HCT116 (cell line): ENCODE measurements at places on chromosomes 4 and X.
A peak's percentile ranks its signal among the peaks of the same experiment; 100 is the strongest.

DNA sequence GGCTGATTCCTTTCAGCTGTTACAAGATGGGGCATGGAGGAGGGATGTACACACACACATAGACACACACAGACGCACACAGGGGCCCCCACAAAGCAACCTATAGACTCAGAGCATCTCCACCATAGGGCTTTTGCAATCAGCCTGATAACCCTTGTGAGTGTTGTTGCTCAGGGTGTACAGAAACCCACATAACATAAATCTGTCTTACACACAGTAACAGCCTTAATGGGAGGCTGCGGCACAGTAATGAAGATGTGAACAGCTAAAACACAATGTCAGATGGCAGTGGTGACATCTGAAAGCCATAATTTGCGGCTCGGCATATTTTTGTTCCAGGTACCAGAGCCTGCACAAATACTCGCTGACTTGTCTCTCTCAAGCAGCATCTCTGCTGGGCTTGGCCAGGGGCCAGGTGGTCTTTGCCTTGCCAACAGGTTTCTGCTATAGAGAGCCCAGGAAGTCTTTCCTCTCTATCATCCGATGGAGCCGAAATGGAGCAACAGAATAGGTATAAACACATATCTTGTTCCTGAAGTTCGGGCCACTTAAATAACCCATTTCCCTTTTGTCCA is 357.2 kb upstream of the GATB start:
- H3K27me3 ChIP-seq = no peaks in the 10 kb centered on the region
- DNase-seq = no peak
- H3K27ac ChIP-seq = no peak overlapping the region
- H3K4me3 ChIP-seq = no peak overlapping the region
- no peaks in the 10 kb centered on the region for H3K36me3 ChIP-seq

GRCh38 chrX:130090364-130090763 is 19.9 kb downstream of the ELF4 start:
- DNase-seq = no peak
- H3K36me3 ChIP-seq = no peaks in the 10 kb centered on the region
- H3K4me1 ChIP-seq = no peaks in the 10 kb centered on the region
- H3K27ac ChIP-seq = no peak overlapping the region
- no peak overlapping the region for H3K4me3 ChIP-seq
- no peaks in the 10 kb centered on the region for H3K27me3 ChIP-seq

DNA sequence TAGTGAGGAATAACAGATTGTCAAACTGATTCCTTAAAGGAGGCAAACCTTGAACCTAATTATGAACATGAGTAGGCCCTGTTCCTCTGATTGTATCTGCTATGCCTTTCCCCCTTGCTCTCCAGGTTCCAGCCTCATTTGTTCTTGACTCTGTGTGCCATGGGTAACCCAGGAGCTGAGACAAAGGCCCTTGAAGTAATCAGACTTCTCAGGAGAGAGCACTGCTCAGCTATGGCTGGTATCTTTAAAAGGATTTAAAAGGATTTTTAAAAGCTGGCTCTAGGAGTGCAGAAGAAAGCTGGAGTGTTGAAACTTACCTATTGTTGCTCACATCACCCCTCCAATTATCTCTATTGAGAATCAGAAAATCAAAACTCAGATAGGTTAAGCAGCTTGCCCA is 1565.5 kb upstream of the AGA start:
- H3K4me3 ChIP-seq = no peak overlapping the region
- no peak for DNase-seq
- no peaks in the 10 kb centered on the region for H3K27me3 ChIP-seq

DNA sequence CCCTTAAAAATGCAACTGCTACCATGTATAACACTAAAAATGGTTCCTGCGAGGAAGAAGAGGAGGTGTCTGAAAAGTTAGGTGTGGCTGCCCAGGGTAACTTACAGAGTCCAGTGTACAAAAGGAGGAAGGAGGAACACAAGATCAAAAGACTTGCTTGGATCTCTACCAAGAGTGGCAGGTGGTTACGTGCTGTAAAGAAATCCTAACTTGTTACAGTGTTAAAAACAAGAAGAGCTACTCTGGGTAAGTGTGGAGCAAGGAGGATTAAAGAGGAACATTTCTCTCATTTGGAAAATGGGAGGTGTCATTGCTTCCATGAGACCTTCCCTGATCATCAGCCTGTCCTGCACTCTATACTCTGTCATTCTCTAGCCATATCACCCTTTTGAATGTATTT is 242.0 kb downstream of the PTTG2 start:
- H3K4me1 ChIP-seq = no peaks in the 10 kb centered on the region
- no peak overlapping the region for H3K27ac ChIP-seq
- no peak for DNase-seq
- no peaks in the 10 kb centered on the region for H3K27me3 ChIP-seq

DNA sequence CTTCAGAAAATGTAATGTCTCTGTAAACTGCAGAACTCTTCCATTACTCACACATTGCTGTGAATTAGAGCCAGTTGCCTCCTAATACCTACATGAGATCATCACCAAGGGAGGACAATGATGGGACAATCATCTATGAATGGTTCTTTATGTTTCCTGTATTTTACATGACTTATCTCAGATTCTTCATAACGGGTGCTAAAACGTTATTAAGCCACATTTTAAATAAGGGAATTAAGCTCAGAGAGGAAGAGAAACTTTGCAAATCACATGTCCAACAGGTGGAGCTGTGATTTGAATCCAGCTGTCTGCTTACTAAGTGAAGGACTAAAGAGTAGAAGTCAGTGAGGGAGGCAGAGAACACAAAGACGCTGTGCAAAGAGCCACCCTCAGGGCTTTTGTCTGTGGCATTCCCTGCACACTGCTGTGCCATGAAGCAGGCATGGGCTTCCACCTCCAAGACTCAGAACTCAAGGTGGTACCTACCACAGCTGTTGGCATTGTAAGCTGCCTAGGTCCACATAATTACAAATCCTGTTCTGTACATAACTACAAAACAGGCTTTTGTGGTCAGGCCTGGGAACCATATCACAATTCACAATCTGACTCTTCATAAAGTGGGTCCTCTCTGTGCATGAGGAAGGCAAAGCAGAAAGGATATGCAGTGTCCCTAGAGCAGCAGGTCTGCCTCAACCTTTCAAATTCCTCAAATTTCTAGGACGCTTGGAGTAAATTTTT is 12.8 kb downstream of the TBC1D9 start:
- H3K4me1 ChIP-seq = peaks cover 4% of the 10 kb centered on the region; the same call in 1 of the 2 replicates
- no peak overlapping the region for H3K4me3 ChIP-seq
- H3K27me3 ChIP-seq = no peaks in the 10 kb centered on the region
- no peaks in the 10 kb centered on the region for H3K36me3 ChIP-seq
- no peak overlapping the region for H3K27ac ChIP-seq

DNA sequence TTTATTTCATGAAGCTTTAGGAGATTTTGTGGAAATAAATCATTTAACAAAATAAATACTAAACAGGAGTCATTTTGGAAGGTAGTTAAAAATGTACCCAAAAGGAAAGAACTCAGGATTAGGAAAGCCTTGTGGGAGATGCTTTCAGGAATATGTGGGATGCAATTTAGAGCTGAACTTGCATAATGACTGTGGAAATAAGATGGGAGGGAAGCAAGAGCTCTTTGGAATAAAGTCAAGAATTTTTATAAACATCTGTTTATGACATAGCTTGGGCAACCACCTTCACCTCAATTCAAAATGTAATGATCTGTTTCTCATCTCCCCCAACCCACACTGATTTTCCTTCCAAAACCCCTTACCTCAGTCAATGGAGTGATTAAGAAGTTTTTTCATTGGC is 623.8 kb downstream of the FAT4 start:
- no peak overlapping the region for H3K27ac ChIP-seq
- no peak overlapping the region for H3K4me3 ChIP-seq
- no peaks in the 10 kb centered on the region for H3K36me3 ChIP-seq
- H3K27me3 ChIP-seq = no peaks in the 10 kb centered on the region
- no peaks in the 10 kb centered on the region for H3K4me1 ChIP-seq
- DNase-seq = no peak

GRCh38 chrX:137896123-137896522 is 330.2 kb downstream of the ZIC3 start:
- no peaks in the 10 kb centered on the region for H3K36me3 ChIP-seq
- DNase-seq = no peak
- H3K4me1 ChIP-seq = no peaks in the 10 kb centered on the region
- no peaks in the 10 kb centered on the region for H3K27me3 ChIP-seq
- H3K4me3 ChIP-seq = no peak overlapping the region

GRCh38 chr4:184163813-184164212 is 53.9 kb downstream of the ENPP6 start:
- no peak overlapping the region for H3K4me3 ChIP-seq
- H3K4me1 ChIP-seq = no peaks in the 10 kb centered on the region
- no peak for DNase-seq
- peaks cover 5% of the 10 kb centered on the region; the same call in 1 of the 2 replicates for H3K27me3 ChIP-seq
- H3K36me3 ChIP-seq = no peaks in the 10 kb centered on the region

DNA sequence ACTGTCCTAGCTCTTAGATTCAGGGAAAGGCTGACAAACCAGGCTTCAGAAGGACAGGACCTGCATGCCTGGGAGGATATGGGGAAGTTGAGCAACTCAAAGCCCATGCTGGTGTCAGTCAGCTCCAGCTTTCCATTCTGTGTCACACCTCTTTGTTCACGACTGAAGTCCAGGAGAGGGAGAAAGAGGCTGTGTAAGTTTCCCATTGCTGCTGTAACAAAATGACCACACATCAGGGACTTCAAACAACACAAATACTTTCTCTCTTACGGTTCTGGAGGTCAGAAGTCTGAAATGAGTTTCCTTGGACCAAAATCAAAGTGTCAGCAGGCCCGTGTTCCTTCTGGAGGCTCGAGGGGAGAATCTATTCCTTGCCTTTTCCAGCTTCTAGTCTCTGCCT is 50.6 kb upstream of the STX18 start:
- H3K27me3 ChIP-seq = no peaks in the 10 kb centered on the region
- no peak for DNase-seq
- no peak overlapping the region for H3K27ac ChIP-seq
- H3K4me1 ChIP-seq = no peaks in the 10 kb centered on the region; the same call in 1 of the 2 replicates

- H3K4me3 ChIP-seq = no peak overlapping the region
- no peak for DNase-seq
- H3K4me1 ChIP-seq = no peaks in the 10 kb centered on the region
- H3K27me3 ChIP-seq = no peaks in the 10 kb centered on the region
Observed at GRCh38 chr4:157832596-157832995, 340.2 kb downstream of the GASK1B start.

GRCh38 chr4:4805887-4806286 is 53.6 kb upstream of the MSX1 start:
- H3K4me3 ChIP-seq = no peak overlapping the region
- no peak for DNase-seq
- H3K27ac ChIP-seq = no peak overlapping the region
- no peaks in the 10 kb centered on the region for H3K36me3 ChIP-seq

- no peaks in the 10 kb centered on the region for H3K36me3 ChIP-seq
- no peak overlapping the region for H3K27ac ChIP-seq
- DNase-seq = no peak
- H3K27me3 ChIP-seq = peaks cover 29% of the 10 kb centered on the region
- no peaks in the 10 kb centered on the region for H3K4me1 ChIP-seq
Observed at GRCh38 chr4:181502611-181503010, 740.6 kb upstream of the TENM3 start.

DNA sequence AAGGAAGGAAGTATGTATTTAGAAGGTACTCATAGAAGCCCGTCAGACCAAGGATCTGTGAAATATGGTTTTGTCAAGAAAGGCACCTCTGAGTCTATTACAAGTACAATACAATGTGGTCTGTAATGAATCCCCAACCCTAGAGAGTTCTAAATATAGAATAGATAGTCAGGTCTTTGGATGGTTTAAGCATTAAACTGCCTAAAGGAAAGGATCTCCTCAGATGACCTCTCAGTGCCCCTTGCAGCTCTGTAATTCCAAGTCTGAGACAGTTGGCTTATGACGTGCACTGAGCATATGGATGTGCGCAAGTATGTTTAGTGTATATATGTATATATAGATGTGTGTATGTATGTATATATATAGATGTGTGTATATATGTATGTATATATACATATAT is 62.0 kb downstream of the CCSER1 start:
- H3K27ac ChIP-seq = no peak overlapping the region
- no peaks in the 10 kb centered on the region for H3K36me3 ChIP-seq
- H3K4me3 ChIP-seq = no peak overlapping the region
- peaks cover 3% of the 10 kb centered on the region; the same call in 1 of the 2 replicates for H3K4me1 ChIP-seq
- no peak for DNase-seq

GRCh38 chrX:115564243-115564642 is 3.3 kb downstream of the PLS3 start:
- no peaks in the 10 kb centered on the region for H3K27me3 ChIP-seq
- H3K27ac ChIP-seq = no peak overlapping the region
- no peaks in the 10 kb centered on the region for H3K36me3 ChIP-seq
- no peak overlapping the region for H3K4me3 ChIP-seq
- H3K4me1 ChIP-seq = peaks cover 13% of the 10 kb centered on the region

DNA sequence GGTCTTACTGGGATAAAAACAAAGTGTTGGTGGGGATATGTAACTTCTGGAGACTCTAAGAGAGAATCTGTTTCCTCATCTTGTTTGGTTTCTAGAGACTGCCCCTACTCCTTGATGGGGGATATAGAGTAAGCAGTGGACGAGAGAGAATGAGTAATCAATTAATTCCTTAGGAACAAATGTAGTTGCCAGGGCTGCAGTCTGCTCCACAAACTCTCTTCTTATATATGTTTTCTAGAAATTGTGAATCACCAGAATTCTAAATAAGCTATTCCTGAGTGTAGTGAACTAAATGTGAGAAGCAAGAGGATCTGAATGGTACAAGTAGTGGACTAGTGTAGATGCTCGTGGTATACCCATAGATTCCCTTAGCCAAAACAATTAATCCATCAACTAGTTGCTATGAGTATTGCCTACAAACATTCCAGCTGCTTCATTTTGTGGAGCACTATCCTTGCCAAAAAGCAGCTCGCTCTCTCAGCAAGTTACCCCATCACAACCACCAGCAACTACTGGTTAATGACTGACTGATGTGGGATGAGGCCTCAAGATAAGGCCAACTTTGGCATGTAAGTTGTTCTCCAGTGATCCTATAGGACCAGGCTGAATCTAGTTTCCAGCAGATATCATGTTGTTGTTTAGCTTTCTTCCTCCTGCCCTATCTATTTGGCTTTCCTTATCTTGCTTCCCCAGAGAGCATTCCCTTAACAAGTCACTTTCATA is 273.0 kb downstream of the SLC7A11 start:
- no peak overlapping the region for H3K4me3 ChIP-seq
- H3K27ac ChIP-seq = no peak overlapping the region
- no peaks in the 10 kb centered on the region for H3K27me3 ChIP-seq
- H3K4me1 ChIP-seq = no peaks in the 10 kb centered on the region
- no peaks in the 10 kb centered on the region for H3K36me3 ChIP-seq
- DNase-seq = no peak

- peaks cover 50% of the 10 kb centered on the region for H3K4me1 ChIP-seq
- H3K36me3 ChIP-seq = no peaks in the 10 kb centered on the region
- H3K27me3 ChIP-seq = no peaks in the 10 kb centered on the region
Observed at GRCh38 chr4:38860788-38861424, 4.3 kb upstream of the TLR6 start.

DNA sequence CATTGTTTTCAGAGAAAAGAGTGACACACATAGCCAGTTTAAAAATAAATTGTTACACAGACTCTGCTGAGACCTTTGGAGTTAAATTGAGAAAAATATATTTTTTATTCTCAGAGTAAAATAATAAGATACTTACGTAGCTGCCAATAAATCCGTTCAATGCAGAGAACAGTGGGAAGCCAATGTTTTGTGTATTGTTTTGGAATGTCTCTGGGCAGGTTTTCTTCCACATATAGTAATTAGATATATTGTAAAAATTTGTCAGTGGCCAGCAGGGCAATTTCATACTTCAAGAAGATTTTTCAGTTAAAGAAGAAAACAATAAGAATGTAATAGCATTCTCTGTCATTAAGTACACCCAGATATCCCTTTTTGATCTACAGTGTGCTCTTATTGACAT is 999.5 kb upstream of the INTU start:
- no peak overlapping the region for H3K4me3 ChIP-seq
- no peaks in the 10 kb centered on the region for H3K36me3 ChIP-seq
- no peaks in the 10 kb centered on the region for H3K4me1 ChIP-seq

- peak; percentile 67 for DNase-seq
- H3K27me3 ChIP-seq = no peaks in the 10 kb centered on the region
- H3K4me3 ChIP-seq = no peak overlapping the region
Observed at GRCh38 chr4:117134386-117134785, 49.0 kb upstream of the TRAM1L1 start.
